ENCODE measurements at places on chromosomes 2 and 18.

- DNase-seq = no peak
Measured at GRCh38 chr18:38923126-38923525, 1357.5 kb upstream of the CELF4 start.

- DNase-seq = no peak
Measured at GRCh38 chr2:137938204-137938603, 26.1 kb upstream of the HNMT start.

DNA sequence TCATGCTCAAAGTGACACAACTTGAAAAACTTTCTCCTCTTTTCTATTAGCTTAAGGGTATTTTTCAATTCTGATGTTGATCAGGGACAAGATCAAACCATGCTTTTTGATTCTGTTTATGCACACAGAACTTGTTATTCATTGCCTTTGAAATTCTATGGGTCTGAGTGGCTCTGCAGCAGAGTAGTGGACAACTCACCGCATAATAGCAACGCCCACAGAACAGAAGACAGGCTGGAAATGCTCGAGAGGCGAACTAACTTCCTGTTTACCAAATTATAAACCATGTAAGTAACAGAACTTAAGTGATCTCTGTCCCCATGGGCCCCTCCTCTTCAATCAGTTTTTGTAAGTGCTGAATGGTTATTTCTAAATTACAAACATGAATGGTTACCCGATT is 131.2 kb downstream of the CBLN2 start:
- no peak for DNase-seq

DNA sequence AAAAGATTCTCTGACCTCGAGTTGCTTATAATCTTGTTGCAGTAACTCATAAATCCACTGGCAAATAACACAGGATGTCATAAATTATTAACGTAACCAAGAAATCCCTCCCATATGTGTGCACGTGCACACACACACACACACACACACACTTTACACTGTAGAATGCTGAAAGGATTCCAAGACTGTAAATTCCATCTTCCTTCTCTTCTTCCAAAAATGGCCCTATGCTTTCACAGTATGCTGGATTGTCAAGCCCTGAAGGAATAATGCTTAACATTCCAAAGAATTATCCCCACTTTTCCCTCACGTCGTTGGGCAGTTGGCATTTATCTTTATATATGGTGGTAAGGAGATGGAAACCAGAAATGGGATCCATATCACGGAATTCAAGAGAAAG is 117.5 kb upstream of the CRIM1 start:
- no peak for DNase-seq

DNA sequence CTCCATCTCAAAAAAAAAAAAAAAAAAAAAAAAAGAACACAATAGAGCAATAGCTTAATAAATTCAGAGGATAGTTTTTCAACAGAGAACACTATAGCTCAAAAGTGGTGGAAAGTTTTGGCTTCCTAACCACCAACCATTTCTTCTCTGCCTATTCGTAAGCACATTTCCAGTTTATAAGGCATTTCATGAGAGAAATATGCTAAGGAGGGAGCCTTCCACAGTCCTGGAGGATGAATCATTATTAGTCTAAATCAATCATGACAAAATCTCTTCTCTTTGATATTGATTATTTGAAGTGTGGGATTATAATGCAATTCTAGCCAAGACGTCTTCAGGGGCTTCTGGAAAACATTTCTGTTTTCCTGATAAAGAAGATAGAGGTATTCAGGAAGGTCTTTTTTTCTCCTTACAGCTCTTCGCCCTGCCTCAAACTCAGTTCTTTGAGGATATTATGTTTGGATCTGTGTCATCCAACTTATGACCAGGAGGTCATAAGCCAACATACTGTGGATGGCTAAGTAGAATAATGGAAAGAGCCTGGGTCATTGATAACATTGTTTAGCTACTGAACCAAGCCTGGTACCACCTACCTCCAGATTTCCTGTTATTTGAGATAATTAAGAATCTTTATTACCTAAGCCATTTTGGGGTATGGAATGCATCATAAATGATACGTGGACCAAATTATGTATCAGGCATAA is 207.3 kb downstream of the TRIB2 start:
- no peak for DNase-seq

DNA sequence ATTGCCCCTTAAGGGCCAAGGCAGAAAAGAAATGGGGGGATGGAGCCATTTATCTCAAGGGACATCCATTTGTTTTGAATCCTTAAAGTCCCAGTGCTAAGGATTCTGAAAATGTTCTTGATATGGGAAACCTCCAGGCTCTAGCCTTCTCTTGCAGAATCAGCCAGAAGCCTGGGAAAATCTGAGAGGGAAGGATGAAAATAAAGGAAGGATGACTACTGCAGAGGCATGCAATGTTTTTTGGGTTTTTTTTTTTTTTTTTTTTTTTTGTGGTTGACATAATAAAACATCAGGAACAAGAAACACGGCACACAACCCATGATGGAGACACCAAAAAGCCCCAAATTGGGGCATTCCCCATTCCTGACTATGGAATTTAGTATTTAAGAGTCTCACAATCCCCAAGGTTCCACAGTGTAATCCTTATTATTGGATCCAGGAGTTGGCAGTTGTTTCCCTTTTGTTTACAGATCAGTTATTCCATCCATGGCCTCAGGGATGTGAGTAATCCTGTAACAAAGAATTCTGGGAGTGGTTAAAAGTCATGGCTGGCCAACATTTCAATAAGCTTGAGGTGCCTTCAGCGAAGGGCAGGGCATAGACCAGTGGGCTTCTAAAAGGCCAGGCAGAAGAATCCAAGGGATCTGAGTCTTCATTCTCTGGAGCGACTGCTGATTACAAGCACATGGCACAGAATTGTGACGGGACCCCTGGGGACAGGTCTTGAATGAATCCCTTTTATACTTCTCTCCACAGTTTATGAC is 337.5 kb downstream of the GULP1 start:
- DNase-seq = no peak

- no peak for DNase-seq
Measured at GRCh38 chr2:48695991-48696390, 59.5 kb downstream of the LHCGR start.

GRCh38 chr2:108243566-108243965 is 3.8 kb downstream of the SULT1C3 start:
- no peak for DNase-seq

GRCh38 chr2:122390406-122390805 is 635.0 kb downstream of the TSN start:
- DNase-seq = no peak

DNA sequence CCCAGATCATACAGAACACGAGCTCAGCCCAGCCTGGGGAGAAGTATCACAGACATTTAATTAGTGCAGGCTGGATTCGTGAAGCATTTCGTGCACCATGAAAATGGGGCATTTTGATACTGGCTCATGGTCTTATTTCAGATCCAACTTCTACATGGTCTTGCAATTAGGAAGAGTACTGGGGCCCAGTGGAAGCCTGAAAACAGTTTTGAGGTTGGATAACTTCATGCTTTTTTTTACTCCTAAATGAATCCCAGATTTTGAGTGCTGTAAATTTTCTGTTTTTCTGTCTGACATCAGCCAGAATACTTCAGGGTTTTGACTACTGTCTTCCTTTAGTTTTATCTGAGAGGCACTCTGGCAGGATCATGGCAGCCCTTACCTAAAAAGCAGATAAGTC is 160.1 kb downstream of the GFPT1 start:
- no peak for DNase-seq

- DNase-seq = no peak
Measured at GRCh38 chr2:200786423-200786822, 25.3 kb upstream of the BZW1 start.

DNA sequence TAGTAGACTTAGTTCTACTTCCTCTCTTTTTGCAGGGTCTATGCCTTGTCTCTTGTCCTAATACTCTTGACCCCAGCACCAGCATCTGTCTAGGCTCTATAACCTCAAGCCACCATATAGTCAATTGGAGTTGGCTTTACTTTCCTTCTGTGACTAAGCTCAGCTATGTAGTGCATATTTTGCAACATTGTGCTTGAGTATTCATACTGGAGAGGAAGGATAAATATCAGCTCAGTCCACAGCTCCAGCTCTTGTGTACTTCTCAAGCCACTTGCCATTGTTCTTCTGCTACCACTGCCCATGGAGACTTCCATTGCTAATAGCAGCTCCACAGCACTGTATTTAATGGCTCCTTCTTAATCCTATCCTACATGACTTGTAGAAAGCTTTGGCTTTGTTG is 35.5 kb upstream of the CD28 start:
- no peak for DNase-seq

- no peak for DNase-seq
Measured at GRCh38 chr2:95351598-95351915, 51.0 kb upstream of the FAHD2A start.

GRCh38 chr2:96616535-96616934 is 21.6 kb downstream of the KANSL3 start:
- DNase-seq = no peak

DNA sequence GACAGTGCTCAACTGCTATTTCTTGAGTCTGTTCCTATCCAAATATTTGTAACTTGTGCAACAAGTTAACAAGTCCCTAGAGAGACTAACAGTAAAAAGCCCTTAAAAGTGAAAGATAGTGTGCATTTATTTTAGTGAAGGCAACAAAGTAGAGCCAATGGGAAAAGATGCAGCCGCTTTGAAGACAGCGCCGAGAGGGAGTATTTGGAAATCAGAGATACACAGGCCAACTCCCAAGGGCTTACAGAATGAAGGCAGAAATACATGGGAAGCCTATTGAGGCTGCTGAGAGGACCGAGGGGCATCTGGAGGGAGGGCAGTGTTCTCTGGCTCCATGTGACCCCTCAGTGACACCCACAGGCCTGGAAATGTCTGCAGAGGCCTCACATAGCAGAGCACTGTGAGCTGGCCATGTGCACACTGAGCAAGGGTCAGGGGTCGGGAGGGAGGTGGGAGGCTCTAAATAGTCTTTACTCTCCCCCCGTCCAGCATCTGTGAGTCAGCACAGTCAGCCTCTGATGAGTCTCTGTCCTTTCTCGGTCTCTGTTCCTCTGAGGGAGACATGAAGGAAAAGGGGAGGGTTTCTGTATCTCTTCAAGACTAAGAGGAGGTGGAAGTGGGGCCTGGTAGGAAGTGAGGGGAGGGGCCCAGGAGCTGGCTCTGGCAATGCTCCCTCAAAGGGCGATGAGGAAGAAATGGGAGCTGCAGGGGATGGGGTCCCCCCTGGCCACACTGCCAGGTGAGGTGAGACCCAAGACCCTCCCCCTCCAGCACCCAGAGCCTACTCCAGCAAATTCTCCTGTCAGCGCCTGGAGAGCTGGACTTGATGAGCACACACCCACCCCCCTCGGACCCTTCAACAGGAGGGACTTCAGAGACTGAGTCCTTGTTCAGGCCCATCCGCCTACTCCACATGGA is 133.6 kb downstream of the SP3 start:
- no peak for DNase-seq

DNA sequence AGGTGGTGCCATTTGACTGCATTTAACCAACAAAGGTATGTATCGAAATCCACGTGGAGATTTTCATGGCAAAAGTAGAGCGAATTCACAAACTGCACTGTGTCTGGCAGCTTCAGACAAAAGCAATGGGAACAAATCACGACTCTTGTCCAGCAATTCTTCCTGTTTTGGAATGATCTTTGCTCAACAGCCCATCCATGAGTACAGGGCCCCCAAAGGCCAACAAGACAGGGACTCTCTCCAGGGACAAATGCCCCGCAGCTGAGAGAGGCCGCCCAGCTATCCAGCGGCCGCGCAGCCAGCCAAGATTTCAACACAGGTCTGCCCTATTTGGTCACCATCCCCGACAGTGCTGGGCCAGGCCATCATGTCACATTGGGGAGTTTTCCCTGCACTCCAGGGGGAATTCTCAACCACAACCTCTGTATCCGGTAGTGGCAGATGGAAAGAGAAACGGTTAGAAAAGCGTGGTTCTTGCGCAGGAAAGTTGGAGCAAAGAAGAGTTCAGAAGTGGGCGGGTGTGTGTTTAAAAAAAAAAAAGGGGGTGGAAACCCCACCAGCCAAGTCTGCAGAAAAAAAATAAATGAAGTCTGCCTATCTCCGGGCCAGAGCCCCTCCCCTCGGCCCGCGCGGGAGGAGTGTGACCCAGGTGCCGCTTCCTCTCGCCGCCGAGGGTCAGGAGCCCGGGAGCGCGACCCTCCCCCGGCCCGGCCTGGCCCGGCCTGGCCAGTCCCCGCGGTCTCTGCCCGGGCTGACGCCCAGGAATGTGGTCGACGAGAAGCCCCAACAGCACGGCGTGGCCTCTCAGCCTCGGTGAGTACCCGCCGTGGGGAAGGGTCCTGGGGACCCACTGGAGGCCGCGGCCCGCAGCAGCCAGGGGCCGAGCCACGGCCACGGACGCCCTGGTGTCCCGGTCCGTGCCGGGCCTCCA is at the start of gene GYPC:
TSS of gene GYPC (plus strand) at position 659 of the 931 bp plus-strand sequence. CDS start at position 765, 106 bp downstream.
- peak; percentile 39 for DNase-seq

- no peak for DNase-seq
Measured at GRCh38 chr18:7856733-7857132, 289.6 kb downstream of the PTPRM start.

DNA sequence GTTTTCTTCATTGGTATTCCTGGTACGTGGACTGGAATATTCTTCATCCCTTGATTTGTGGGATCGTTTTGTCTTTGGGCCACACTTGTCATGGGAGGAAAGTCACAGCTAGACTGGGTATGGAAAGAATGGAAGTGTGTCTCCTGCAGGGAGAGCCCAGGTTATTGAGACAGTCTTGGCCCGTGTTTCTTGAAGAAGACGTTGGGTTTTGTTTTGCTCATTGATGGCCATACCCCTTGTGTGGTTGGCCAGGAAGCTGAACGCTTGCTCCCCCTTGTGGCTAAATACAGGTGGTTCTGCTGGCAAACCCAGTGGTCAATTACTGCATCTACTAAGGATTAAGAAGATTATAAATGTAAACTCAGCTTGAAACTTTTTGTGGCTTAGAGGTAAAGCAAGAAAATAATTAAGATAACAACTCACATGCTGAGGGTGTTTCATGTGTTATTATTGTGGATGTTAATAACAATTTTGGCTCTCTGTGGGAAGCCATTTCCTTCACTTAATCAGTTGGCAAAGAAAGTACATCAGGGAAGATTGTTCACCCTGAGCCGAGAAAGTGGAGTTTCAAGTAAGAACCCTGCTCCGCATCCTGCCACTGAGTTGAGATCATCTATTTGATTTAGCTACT is 91.8 kb downstream of the NEDD4L start:
- DNase-seq = peak; percentile 13

DNA sequence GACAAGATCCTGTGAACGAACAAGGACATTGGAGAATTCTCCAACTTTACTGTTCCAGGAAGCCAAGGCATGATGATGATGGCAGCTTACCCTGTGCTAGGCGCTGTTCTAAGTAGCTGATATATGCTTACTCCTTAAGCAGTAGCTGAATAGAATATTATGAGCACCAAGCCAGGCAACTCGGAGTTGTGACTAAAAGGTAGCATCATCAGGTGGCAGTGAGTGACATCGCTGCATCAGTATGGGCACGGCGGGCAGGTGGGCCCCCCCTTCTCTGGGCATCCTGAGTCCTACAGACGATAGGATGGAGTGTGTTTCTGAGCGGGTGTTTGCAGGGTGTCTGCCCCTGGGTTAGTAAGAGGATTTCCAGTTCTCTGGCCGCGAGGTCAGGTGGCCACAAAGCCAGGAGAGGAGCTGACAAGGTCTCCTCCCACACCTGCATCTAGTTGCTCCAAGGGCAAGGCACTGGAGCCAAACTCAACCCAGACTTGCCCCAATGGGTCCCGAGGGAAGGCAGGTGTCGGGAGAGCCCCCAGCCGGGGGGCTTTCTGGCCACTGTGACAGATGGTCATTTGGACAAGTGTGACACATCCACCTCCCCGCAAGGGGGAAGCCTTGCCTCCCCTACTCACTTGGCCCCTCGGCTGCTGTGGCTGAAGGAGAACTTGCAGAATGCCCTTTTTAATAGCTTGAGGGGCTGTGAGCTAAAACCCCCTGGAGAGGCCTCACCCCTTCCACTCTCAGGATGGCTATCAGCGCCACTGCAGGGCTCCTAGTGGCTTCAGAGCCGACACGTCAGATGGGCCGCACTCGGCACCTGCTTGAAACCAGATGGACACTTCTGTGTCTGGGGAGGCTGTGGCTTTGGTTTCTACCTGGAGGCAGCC is 55.5 kb downstream of the CRACDL start:
- no peak for DNase-seq
